Activated T-helper 2 cell treated with anti-CD3 and anti-CD28 coated beads, Interferon-gamma antibody, Interleukin-2, Interleukin-4, amounts not matched to agents 10 μg/mL and 5 μg/mL and 100 μg/mL, durations not matched to agents 14 hours and 24 hours and 36 hours (primary cell): ENCODE measurements at places on chromosomes 11 and 22. TPM values are rescaled to one million over a fixed set of nuclear protein-coding genes. Genes with fewer than 3 reads are reported as not detected.

DNA sequence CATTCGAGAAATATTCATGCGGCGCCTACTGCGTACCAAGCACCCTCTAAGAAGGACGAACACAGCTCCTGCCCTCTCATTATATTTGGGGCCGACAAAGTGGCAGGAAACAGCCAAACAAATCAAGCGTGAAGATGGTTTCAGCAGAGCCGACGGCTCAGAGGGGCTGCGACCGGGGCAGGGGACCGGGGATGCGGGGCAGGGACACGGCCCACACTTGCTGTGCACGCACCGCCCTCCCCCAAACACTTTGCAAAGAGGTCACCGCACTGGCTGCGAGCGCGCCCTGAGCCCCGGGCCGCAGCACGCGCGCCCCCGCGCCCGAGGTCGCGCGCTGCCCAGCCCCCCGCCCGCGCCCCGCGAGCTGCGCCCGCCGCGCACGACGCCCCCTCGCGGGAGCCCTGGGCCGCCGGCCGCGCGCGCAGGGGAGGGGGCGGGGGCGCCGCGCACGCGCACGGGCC, 255 bp upstream of the SYNGR1 start:
- H3K4me1 ChIP-seq, result peaks cover 2% of the 10 kb centered on the region
- DNase-seq, result no peak
- H3K36me3 ChIP-seq, result no peaks in the 10 kb centered on the region
- peaks cover 44% of the 10 kb centered on the region for H3K27me3 ChIP-seq
- H3K27ac ChIP-seq, result no peak overlapping the region
- H3K4me3 ChIP-seq, result peak overlapping the region; percentile 68

OR8G1 gene
- total RNA-seq, result not detected in 2 replicates

- no peaks in the 10 kb centered on the region for H3K36me3 ChIP-seq
- no peak for DNase-seq
- no peak overlapping the region for H3K27ac ChIP-seq
- no peak overlapping the region for H3K4me3 ChIP-seq
- H3K27me3 ChIP-seq, result peaks cover 16% of the 10 kb centered on the region
Measured at GRCh38 chr11:1793081-1793480, 29.4 kb upstream of the CTSD start.

DNA sequence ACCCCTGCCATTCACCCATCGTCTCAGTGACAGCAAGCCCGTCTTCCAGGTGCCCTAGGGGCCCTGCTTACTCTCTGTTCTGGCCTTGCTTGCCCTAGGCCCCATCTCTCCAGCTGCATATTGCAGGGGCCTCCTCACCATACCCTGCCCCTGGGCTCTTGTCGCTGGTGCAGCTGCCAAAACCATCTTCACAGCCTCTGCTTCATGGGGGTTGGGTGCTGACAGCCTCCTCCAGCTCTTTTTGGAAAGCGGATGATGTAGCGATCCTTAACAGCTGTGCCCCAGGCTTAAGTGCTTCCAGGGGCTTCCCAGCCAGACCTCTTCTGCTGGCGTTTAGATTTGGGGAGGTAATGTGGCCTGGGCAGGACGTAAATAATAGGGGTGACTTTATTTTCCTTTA, 61.2 kb upstream of the SUSD2 start:
- H3K36me3 ChIP-seq, result peaks cover 55% of the 10 kb centered on the region
- no peaks in the 10 kb centered on the region for H3K27me3 ChIP-seq
- no peak for DNase-seq
- no peak overlapping the region for H3K27ac ChIP-seq
- H3K4me3 ChIP-seq, result no peak overlapping the region

DNA sequence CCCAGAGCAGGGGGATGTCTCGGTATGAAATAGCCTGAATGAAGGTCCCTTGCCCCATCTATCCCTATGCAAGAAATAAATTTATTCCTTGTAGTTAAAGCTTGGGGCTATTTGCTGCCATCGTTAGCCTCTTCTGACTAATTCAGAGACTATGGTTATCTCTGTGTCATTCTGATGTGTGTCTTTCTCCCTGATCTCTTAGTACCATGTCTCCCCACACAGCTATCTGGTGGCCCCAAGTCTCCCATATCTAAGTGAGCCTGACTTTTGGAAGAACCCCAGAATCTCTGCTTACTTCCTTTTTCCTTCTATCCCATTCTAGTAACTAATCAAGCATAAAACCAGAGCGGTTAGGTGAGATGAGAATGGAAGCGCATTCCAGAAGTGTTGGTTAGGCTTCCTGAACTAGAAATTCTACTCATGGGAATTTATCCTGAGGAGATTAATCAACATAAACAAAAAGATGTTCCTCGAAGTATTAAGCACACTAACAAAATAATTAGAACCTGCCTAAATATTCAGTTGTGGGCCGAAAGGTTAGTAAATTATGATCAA, 71.4 kb upstream of the BMAL1 start:
- peaks cover 5% of the 10 kb centered on the region for H3K27me3 ChIP-seq
- no peak overlapping the region for H3K4me3 ChIP-seq
- peaks cover 32% of the 10 kb centered on the region for H3K4me1 ChIP-seq
- H3K36me3 ChIP-seq, result no peaks in the 10 kb centered on the region

SLC22A6 gene
- total RNA-seq, result not detected in 2 replicates
